ENCODE measurements at places on chromosomes 6 and 20.
A peak's percentile ranks its signal among the peaks of the same experiment; 100 is the strongest.

DNA sequence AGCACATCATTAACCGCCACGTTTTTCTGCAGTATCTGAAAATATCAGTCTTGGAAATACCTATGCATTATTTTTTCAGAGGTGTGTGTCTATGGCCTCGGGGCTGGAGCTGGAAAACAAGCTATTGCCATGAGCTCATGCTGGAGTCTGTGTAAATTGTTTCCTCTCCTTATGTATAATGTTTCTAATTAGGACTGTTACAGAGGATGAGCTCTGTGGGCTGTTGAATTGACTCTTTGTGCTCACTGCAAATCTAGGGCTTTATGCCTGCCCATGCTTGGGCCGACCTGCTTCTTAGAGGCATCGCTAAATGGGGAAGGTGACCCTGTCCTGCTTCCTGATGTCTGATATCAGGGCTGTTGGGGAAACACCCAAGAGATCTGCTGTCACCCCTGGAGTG, 80.8 kb upstream of the SLC22A16 start:
- no peak for DNase-seq

DNA sequence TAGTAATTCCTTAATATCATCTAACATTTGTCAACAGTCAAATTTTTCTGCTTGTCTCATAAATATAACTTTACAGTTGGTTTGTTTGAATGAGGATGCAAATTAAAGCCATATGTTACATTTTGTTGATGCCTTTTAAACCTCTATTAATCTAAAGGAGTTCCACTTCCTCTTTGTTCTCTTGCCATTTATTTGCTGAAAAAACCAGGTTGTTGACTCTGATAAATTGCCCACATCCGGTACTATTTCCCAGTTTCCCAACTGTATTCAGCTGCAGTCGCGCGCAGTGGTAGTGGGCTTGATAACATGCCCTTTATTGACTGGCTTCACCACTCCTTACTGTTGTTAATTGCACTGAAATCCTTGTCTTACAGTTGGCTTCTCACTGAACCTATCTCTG, 32.8 kb upstream of the SIRPB2 start:
- no peak for DNase-seq

- no peak for DNase-seq
These were observed 240.3 kb upstream of the BTBD3 start for GRCh38 chr20:11677428-11677827.

DNA sequence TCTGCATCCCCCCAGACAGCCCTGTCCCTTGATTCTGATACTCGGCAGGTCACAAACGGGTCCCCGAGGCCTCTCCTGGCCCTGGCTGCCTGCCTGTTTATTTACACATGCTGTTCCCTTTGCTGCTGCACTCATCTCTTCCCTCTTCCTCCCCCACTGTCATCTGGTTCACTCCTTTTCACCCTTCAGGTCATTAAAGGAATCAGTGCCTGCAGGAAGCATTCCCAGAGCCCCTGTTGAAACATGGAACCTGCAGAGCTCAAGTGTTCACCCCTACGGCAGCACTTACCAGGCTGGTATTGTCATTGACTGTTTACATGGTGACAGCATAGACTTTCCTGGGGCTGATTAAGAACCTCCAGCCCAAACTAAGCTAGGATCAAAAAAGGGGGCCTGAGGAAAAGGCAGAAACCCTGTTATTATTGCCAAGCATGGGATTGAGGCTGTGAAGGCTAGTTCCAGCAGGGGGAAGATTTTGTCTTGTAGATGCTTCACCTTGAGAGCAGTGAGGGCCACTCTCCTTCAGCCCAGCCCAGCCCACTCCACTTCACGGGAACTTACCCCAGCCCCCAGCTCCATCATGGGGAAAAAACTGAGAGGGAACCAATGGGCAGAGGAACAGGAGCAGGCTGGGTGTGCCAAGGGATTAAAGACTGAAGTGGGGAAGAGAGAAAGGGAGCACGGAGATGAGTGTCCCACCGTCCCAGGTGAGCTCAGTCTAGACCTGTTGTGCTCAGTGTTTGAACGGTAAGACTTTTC, 73.2 kb downstream of the JPH2 start:
- no peak for DNase-seq

DNA sequence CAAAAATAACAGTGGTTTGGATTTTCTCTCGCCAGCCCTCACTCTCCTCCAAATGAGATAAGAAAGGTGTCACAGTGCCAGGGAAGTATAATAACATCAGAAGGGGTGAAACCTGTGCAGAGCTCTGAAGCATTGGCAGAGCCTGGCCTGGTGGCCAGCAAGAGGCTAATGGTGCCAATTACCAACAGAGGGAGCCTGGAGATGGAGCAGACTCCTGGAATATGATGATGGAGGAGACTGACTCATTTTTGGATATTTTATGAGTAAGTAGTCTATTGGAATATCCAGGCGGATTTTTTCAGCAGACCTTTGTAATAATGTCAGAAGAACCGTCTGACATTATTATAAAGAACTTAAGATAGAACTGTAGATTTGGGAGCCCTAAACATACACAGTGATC, 442.6 kb upstream of the MARCKS start:
- DNase-seq: peak; percentile 45

DNA sequence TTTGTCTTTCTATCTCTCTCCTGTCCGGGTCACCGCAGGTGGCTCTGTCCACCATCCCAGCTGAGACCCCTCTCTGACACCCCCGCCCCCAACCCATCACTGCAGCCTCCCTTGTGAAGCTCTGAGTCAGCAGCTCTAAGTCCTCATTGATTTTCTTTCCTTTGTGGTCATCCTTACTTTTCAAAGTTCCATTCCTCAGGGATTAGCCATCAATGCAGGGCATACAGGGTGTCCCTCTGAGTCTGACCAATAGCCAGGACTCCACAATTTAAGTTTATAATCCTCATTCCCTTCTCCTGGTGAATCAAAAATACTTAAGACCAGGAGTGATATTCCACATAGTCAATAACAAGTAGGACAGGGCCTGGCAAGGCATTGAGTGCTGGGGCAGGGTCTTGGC, 333.3 kb upstream of the CNR1 start:
- DNase-seq: no peak

DNA sequence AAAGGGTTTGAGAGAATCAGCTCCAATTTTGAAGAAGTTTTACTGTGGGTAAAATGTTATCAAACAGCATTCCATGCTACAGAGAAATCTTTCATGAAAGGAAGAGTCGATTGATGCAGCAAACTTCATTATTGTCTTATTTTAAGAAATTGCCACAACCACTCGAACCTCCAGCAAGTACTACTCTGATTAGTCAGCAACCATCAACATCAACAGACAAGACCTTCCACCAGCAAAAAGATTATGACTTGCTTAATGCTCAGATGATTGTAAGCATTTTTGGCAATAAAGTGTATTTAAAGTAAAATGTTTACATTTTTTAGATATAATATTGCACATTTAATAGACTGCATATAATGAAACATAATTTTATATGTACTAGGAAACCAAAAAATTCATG, 87.5 kb downstream of the AKAP7 start:
- no peak for DNase-seq

DNA sequence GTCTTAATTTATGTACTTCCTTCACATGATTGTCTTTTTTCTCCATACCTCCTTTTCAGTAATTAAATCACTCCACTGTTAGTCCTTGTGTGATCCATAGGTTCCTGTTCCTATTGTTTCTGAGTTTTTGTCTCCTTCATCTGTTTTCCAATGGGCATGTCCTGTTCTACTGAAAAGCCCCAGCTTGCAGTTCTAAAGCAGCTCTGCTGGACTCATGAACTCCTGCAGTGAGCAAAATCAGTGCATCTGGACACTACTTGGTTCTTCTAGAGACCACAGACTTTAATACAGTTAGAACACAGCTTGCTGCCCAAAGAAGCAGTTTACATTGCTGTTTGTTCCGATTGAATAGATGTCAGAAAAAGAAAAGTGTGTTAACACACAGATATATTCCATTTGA, 593.3 kb upstream of the HS3ST5 start:
- DNase-seq: no peak

DNA sequence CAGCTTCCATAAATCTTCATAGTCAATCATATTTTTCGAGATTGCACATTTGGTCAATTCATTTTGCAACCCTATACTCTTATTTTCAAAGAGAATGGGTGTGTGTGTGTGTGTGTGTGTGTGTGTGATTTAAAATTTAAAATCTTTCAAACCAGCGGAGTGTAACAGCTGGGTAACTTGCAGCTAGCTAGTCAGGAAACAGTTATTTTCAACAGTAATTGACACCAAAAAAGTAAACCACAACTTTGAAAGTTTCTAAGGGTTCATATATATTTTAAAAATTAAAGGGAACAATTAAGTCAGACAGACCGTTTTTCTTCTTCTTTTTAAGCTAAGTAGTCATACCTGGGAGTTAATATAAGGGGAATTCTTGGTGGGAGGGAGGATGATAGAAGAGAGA, 57.0 kb downstream of the PRR18 start:
- DNase-seq: no peak

DNA sequence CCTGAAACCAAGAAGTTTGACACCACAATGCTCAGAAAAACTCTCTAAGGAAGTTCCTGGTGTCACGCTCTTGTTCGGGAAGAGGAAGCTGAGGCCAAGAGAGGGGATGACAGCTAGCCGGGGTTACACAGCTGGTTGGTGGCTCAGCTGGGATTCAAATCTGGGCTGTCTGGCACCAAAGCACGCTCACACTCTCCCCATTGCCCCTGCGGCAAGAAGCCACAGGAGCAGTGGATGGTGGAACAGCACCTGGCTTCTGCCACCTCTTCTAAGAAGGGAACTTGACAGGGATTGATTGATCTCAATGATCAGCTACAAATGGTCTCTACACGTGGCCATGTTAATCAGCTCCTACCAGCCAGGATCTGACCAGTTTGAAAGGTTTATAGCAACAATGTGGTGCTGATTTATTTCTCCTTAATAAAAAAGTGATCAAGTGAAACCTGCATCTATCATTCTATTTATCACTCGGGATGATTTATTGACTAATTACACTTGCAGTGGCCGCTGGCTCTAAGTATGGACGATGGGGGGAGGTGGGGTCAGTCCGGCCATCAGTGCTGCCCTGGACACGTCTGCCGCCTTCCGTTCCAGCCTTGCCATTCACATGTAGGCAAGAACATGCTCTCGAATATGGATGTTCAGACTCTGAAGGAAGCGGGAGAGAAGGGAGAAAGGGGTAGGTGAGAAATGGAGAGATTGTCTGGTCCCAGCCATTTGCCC, 71.9 kb upstream of the TOP1 start:
- no peak for DNase-seq

DNA sequence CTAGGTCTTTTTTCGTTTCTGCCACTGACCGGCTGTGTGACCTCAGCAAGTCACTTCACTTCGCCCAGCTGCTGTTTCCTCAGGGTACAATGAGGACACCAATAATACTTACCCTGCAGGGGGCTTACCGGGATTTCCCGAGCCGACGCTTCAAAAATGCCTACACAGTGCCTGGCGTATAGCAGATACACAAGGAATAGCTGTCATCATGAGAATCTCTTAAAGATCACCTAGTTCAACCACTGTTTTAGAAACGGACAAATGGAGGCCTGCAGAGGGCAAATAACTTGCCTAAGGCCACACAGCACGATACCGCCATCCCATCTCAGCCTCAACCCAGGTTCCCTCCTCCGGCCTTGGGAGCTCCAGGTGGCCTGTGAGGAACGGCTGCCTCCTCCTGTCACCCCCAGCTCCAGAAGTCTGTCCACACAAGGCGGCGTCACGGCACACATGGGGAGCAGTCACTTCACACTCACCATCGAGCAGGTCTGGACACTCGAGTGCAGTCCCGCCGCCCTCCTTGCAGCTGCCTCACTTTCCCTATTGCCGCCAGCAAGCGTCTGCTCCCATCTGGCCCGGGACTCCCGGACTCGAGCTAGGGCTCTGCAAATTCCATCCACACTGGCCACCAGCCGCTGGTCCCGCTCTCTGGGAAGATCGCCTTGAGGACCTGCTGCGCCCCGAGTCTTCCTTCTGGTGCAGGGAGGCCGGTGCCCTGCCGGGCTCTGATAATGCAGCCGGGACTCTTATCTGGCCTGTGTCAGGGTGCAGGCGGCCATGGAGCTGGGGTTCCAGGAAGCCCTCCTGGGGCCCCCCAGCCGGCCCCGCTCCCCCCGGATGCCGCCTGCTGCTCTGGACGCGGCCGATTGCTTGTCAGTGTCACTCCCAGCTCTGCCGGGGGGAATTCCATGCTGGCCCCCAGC, at the start of gene RIPOR3:
RIPOR3 (minus strand) TSS at position 893 of the 923 bp plus-strand sequence; CDS start at position 479, 414 bp downstream.
- DNase-seq: no peak

DNA sequence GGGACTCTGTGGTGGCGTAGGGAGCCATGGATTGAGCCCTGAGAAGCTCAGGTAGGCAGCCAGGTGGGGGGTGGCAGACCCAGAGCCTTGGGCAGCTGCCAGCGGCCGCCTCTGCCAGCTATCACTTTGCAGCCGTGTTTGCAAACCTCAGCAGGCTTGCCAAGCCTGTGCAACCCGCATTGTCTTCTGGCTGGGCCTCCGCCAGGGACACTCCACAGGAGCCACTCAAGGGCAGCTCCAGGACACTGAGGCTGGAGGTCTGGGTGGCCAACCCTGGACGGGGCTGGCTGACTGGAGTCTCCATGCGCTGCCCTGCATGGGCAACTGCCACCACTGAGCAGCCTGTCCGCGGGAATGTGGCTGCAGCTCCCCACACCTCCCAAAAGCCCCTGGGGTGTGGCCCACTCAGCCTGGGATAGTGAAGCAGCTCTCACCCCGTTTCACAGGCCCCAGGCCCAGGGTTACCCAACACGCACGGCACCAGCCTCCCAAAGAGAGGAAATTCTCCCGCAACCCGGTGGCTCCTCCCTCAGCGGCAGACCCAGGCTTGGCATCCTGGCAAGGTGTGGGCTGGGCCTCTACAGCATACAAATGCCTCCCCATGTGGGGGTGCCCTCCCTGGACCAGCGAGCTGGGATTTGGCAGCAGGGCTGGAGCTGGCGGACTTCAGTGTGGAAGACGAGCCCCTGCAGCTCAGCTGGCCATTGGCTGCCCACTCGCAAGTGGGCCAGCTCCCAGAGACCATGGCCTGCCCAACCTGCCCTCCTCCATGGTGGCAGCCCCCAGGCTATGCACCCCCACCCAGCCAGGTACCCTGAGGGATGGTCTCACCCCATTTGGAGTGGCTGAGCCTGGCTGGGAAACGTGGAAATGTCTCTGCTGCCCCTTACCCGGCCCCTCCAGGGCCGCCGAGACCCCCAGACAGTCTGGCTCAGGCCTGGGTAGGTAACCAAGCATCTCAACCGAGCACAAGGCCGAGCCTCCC, 2.9 kb downstream of the CHRNA4 start:
- no peak for DNase-seq

- no peak for DNase-seq
These were observed 37.1 kb downstream of the SERPINB1 start for GRCh38 chr6:2804516-2804915.

Measured in GM04503 (cell line).